Astrocyte of the spinal cord (primary cell): ENCODE measurements at places on chromosomes 1 and 21.

DNA sequence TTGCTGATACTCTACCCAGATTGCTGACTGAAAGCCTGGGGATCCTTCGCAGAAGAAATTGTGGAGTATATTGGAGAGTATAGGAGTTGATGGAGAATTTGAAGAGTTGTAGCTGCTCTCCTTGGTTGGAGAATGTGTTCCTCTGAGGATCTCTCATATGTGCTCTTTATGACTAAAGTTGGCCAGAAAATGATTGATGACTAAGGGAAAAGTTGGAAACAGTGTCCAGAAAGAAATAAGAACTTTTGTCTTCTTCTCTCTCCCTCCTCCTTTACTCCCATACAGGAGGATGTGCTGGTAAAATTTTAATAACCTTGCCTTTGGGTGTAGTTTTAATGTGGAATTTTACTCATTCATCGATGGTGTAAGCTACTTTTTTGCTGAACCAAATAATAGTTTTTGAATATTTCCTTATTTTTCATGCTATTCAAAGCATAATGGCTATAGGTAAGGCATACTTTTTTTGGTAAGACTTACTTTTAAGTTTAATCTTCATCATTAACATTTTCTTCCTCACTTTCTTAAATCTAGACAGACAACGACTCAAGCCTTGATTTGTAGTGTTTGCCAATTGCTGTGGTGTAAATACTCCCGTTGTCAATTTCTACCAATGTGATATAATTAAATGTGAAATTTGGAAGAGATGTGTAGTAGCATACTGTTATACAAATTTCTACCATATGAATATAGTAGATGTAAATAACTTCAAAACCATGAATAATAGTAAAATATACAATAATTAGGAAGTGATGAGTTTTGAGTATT is 13.7 kb downstream of the C1orf141 start:
- no peak for DNase-seq

DNA sequence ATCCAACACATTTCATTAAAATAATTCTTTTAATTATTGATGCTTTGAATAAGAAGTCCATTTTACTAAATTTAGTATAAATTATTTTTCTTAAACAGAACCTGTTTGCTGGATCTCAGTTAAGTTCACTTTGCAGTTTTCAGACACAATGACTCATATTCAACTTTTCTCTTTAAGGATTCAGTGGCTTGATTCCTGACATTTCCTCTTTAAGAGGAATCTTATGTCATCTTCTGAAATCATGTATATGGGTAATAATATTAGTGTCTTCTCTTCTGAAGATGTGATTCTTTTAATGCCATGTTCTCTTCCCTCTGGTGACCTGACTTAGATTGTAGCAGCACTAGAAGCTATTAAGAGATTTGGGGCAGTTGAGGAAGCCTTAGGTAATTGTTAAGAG is 12.6 kb downstream of the CREG1 start:
- no peak for DNase-seq

DNA sequence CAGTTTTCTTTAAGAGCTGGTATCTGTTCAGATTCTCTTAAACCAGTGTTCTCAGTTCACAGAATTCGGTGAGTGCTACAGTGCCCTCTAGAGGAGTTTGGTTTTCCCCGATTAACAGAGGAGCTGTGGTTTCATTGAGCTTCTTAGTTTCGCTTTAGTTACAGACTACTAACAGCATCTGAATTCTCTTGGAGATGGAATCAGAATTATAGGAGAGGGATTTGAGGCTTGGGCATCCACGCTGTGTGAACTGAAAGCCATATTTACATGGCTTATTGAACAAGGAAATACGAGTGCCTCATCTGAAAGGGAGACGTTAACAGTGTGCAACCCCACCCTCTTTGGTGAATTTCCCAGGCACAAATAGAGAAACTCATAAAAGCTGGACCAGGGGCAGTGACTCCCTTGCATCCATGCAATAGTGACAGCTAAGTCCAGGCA is 202.0 kb downstream of the USH2A start:
- peak; percentile 87 for DNase-seq

DNA sequence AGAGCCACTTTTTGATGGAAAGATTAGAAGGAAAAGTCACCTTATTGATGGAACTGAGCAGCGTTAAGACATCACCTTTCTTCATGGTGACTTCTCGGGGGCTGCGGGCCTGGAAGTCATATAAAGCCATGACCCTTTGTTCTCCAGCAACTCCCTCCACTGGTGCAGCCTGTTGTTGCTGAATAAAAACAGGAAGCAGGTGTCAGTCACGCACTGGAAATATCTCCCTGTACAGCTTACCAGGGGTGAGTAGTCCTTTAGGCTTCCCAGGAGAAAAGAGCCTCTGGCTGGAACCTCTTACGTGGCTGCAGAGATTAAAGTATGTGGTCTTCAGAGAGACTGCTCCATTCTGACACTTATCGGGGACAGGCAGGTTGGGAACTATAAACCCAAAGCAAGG is 31.9 kb downstream of the SPTA1 start:
- DNase-seq = no peak

- peak; percentile 28 for DNase-seq
Observed at GRCh38 chr1:69421286-69421685, 146.4 kb upstream of the LRRC7 start.

DNA sequence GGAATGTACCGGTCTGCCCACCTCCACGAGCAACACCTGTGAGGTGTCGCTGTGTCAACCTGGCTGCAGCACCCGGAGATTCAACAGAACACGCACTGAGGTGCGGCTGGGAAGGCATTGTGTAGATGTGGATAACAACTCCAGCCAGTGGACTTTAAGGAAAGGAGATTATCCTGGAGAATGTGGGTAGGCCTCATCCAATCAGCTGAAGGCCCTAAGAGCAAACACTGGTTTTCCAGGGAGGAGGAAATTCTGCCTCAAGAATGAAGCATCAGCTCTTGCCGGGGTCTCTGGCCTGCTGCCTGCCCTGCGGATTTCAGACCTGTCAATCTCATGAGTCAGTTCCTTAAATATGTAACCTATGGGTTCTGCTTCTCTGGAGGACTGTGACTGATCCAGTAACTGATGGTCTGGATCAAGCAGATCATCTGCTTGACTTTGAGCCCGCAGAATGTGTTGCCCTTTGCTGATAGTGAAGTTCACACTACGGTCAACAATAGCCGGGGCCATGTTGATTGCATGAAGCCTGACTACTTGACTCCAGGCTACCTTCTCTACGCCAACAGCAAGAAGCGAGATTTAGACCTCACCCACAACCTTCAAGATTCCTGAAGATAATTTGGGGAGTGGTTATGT is 15.9 kb upstream of the PRDM15 start:
- DNase-seq = peak; percentile 80

- DNase-seq = no peak
Observed at GRCh38 chr1:6271006-6271405, 10.1 kb upstream of the GPR153 start.

GRCh38 chr1:77744576-77744975 is 15.1 kb downstream of the USP33 start:
- no peak for DNase-seq

DNA sequence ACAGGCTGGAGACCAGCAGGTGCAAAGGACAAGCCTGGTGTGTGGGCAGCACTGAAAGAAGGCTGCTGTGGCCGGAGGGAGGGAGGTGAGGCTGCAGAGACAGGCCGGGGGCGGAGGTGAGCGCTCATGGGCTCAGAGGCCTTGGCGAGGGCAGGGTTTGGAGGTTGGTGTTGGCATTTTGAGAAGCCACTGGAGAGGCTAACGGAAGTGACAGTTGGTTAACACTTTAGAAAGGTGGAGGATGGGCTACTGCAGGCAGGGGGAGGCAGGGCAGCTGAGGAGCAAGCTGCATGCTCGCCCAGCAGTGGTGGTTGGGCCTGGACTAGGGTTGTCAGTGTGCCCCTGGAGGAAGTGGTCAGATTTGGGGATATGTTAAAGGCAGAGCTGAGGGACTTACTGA is 37.5 kb downstream of the QSOX1 start:
- DNase-seq = no peak
